Stimulated activated CD8-positive, alpha-beta memory T cell treated with anti-CD3 and anti-CD28 coated beads, Interleukin-2, amount 100 ng/mL, for 1 hour (primary cell): ENCODE measurements at places on chromosomes 2 and 18.

GRCh38 chr2:145841973-145842372 is 1322.1 kb upstream of the ZEB2 start:
- DNase-seq = no peak

GRCh38 chr18:24553571-24554285 is 93.3 kb downstream of the HRH4 start:
- no peak for DNase-seq

DNA sequence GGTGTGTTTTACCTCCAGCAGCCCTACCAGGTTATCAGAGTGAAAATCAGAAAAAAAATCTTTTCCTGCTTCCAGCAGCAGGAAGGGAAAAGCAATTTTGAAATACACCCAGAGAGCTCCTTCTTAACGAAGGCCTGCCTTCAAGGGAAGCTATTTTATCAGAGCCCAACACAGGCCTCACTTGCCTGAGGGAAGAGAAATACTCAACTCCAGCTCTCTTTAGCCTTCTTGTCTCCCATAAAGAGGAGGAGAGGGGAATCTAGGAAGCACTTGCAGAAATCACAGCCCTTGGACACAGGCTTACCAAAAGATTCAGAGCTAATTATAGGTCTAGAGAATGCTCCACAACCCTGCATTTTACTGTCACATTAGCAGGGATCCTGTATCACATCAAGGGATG is 896.1 kb upstream of the CNTNAP5 start:
- DNase-seq = no peak

DNA sequence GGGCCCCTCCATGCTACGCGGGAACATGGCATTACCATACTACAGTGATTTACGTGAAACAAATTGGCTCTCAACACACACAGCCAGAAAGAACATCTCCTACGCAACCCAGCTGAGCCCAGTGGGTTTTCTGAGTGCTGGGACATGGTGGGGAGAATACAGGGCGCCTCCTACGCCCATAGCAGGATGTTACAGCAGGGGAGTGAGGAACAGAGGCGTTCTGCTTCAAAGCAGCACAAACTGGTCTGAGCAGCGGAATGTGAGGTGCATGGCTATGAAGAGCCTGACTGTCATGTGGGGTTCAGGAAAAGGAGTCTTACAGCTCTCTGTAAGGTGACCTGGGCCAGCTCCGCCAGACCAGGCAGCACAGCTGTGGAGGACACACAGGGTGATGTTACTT is 108.6 kb upstream of the REV1 start:
- no peak for DNase-seq

GRCh38 chr2:236899950-236900640 is 185.6 kb upstream of the COPS8 start:
- no peak for DNase-seq

GRCh38 chr2:121006743-121007489 is 271.2 kb downstream of the GLI2 start:
- no peak for DNase-seq

GRCh38 chr2:130764035-130764820 is 8.9 kb downstream of the AMER3 start:
- DNase-seq = no peak

DNA sequence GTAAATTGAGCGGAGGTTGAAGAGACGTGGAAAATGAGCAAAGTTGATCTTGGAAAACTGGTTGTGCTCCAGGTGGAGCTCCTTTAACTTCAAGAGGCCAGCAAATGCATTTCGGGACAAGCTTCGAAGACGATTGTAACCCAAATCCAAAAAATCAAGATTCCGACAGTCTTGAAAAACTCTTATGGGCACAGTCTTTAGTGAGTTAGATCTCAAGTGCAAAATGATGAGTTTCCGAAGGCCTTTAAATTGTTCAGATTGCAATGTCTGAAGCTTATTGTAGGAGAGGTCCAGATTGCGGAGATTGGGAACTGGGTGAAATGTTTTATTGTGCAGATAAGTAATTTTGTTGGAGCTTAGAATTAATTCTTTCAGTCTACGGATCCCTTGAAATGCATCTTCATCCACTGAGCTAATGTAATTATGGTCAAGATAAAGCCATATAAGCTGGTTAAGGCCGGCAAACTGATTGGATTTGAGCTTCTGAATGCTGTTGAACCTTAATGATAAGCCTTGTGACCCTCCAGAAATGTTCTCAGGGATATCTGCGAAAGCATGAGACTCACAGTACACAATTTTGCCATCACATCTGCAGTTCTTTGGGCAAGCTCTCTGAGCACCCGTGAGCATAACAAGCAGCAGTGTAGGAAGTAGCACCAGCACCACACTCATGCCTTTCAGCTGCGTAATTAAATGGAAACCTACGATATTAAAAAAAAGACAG is 2.9 kb downstream of the LRRTM4 start:
- DNase-seq = no peak

DNA sequence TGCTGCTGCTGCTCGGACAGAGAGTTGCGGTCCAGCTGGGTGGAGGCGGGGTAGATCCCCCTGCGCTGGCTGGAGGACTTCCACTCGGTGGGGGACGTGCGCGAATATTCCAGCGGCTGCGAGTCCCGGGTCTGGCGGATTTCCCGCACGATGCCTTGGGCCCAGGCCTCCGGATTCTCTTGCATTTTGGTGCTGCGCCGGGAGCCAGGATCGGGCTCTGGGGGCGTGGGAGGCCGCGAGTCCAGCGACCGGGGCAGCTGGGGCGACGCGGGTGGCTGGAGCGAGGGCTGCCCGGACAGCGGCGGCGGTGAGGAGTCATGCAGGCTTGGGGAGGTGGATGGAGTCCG is 4.8 kb downstream of the NT5C1B start:
- no peak for DNase-seq

GRCh38 chr2:240620859-240621258 is 4.4 kb upstream of the GPR35 start:
- no peak for DNase-seq

DNA sequence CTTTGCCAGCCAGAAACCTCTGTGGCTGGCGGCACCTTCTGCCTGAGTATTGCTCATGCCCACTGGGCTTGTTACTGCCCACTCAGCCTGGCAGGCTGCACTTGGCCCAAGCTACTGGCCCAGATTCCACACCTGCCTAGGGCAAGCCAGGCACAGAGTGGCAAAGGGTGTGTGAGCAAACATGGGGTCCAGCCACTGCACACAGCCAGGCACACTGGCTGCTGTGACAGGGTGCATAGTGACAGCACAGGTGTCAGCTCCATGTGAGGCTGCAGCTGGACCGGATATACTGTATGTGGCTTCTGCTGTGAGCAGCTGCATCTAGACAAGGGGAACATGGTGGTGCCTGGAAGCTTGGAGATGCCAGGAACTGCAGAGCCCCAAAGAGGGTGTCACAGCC is 113.9 kb downstream of the COPS8 start:
- DNase-seq = no peak

- no peak for DNase-seq
Observed at GRCh38 chr2:217790681-217791392, 212.0 kb downstream of the TNS1 start.

- no peak for DNase-seq
Observed at GRCh38 chr2:240524963-240525718, 32.6 kb downstream of the ANKMY1 start.

DNA sequence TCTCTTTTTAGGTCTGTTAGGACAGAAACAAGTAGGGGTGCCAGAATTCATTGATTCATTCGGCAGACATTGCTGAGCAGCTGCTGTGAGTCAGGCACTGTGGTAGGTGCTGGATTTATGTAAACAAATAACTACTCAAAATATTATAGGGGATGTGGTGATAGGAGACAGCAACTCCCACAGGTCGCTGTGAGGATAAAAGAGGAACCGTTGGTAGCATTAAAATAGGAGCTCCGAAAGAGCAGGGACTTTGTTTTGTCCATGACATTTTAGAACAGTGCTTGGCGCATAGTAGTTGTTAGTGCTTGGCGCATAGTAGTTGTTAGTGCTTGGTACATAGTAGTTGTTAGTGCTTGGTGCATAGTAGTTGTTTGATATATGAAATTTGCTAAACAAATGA is 29.2 kb downstream of the ATP6V1C2 start:
- no peak for DNase-seq

- DNase-seq = no peak
Observed at GRCh38 chr18:10926621-10927161, 222.7 kb downstream of the PIEZO2 start.

DNA sequence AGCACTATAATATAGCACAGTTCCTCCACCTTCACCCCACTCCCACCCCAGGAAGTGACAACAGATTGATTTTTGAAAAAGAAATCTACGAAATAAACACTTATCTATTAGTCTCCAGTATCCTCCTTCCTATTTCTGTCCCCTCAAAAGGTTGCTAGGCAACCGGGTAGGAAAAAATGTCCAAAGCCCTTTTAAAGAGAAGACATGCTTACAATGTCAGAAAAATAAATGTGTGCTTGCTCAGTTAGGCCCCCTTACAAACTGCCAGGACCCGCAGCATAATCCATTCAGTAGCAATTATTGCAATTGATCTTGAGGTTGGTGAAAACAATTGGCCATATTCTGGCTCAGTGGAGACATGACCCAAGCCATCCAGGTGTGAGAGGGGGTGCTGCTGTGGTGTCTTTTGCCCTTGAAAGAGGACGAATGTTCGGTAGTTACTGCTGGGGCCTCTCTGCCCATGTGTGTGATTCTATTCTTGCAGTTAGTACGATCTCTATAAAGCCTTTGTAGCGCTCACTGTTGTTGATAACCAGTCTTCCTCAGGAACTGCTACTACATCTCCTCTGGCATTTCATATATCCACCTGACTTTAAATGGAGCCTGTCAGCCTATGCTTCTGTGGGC is 144.3 kb downstream of the MYO3B start:
- no peak for DNase-seq

- DNase-seq = no peak
Observed at GRCh38 chr2:36246320-36246990, 109.1 kb upstream of the CRIM1 start.

GRCh38 chr2:10772868-10773215 is 39.7 kb downstream of the PDIA6 start:
- no peak for DNase-seq

DNA sequence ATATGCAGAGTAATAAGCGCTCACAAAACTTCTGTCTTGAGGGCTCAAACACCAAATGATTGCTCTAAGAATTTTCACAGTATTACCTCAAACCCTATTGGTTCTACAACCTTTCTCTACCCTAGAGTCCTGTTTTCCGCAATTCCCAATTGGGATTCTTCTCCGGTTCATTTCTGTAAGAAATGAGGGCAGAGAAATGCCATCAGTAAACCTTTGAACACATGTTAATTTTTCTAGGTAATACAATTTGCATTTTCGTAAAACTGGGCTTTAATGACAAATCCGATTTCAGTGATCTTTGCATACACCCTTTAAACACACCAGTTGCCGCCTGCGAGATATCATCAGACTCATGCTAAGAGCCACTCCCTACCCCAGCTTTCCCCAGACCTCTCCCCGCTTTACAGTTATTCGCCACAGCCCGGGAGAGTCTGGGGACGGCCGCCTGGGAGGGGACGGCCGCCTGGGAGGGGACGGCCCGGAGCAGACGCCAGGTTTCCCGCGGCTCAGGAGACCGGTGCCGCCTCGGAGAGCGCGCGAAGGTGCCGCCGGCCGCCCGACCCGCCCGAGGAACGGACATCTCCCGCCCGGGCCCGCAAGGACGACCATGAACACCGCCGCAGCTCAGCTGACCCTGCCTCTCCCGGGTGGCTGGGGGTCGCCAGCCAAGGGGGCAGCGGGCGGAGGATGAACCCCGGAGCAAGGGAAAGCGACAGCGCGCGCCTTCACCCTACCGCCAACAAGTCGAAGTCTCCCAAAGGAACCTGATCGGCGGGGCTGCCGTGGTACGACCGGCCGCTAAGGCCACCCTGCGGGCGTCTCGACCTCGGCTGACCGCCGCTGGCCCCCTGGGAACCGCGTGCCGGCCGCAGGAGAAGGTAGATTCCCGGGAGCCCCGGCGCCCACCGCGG is 463 bp downstream of the SMC6 start:
- no peak for DNase-seq

- DNase-seq = no peak
Observed at GRCh38 chr2:173884025-173884802, 81.0 kb downstream of the SP3 start.

DNA sequence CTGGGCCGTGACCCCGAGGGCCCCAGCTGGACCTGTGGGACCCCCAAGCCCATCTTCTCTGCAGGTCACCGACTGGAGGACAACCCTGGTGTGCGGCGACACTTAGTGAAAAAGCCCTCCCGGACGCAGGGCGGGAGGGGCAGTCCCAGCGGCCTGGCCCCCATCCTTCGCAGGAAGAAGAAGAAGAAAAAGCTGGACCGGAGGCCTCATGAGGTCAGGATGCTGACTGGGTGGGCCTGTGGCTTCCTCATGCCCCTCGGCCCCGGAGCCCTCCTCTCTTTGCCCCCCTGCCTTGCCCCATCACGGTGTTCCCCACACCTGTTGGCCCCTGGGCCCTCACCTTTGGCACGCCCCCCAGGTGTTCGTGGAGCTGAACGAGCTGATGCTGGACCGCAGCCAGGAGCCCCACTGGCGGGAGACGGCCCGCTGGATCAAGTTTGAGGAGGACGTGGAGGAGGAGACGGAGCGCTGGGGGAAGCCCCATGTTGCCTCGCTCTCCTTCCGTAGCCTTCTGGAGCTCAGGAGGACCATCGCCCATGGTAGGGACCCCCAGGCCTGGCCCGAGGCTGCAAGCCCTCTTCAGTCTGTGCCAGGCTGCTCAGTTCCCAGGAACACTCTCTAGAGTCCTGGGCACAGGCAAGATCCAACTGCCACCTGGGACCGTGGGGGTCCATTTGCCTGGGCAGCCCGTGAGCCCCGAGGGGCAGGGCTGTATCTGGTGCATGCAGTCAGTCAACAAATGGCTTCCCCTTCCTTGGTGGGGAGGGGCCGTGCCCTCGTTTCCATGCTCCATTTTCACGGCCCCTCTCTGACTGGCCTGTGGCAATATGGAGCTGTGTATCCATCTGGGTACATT is 4.7 kb downstream of the SLC4A3 start:
- no peak for DNase-seq

- no peak for DNase-seq
Observed at GRCh38 chr2:60446413-60447267, 106.8 kb downstream of the BCL11A start.

DNA sequence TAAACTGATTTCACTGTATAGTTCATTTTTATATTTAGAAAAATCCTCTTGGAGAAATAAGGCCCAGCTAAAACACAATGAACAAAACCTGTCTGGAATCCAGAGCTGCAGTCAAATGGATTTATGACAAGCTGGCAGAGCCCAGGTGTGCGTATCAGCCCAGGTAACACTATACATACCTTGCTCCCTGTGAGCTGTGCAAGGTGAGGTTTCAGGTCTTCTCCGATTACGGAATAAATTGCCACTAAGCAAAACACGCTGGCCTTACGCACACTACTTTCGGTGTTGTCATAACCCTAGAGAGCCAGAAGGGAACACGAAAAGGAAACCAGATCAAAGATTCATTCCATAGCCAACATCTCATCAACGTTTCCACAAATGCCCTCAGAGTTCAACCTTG is 61.9 kb upstream of the TFCP2L1 start:
- DNase-seq = no peak

DNA sequence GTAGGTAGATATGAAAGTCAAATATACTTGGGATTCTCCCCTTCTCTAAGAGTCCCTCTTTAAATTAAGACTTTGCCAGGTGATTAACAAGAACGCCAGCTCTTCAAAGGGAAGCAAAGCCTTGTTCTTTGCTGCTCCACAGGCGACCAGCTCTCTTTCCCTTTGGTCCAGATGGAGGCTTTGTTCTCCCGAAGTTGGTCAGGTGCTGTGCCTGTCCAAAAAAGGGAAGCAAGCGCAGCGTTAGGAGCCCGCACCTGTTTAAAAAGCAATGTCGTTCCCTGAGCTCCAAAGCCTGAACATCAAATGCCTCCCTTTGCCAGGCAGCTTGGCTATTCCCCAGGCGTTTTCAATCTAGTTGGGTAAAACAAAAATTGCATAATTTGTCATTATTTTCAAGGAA is 1913.1 kb upstream of the PIK3C3 start:
- DNase-seq = no peak
